ENCODE measurements at places on chromosomes 3 and 15.

GRCh38 chr3:58564456-58565160, 12.6 kb downstream of the FAM107A start:
- DNase-seq: no peak

- DNase-seq: no peak
These were observed 5.2 kb downstream of the ANXA2 start for GRCh38 chr15:60392601-60392985.

GRCh38 chr3:44041726-44042125, 200.0 kb upstream of the TOPAZ1 start:
- DNase-seq: no peak

GRCh38 chr15:57647791-57648130, 56.1 kb downstream of the MYZAP start:
- no peak for DNase-seq

DNA sequence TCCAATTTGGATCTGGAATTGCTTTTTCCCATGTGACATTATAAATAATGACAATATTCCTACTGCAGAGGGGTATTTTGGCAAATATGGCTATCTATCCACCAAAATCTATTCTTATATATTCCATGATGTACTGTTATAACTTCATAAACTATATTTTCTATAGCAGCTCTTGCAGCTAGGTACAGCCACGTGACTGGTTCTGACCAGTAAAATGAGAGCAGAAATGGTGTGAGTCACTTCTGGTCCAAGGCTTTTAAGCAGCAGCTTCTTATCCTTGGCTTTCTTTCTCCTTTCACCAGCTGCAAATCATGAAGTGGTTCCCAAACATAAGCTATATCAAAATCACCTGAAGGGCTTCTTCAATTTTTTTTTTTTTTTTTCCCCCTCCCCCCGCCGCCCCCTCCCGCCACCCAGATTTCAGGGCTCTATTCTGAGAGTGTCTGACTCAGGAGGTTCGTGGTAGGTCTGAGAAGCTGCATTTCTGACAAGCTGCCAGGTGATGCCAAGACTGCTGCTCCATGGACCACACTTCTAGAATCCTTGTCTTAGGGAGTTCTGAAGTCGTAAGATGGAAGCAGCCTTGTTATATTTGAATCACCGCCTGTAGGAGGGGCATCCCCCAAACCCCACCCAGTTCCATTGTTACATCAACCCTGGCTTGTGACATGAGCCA, 357.5 kb downstream of the CHST2 start:
- no peak for DNase-seq

DNA sequence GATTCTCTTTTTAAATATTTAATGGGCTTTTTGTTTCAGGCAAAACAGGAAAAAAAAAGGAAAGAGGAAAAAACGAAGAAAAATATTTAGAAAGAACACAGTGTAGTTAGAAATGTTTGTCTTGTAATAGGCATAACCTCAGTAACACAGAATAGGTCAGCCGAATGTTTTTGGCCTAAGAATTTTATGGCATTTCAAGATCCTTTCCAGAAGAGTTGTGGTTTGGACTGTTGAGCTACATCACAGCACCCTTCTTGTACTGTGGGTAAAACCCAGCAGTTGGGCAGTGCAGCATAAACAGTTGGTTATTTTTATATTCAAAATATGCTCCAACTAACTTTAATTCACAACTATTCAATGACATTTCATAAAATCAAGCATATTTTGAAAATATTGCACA, 474.4 kb upstream of the AGTR1 start:
- no peak for DNase-seq

DNA sequence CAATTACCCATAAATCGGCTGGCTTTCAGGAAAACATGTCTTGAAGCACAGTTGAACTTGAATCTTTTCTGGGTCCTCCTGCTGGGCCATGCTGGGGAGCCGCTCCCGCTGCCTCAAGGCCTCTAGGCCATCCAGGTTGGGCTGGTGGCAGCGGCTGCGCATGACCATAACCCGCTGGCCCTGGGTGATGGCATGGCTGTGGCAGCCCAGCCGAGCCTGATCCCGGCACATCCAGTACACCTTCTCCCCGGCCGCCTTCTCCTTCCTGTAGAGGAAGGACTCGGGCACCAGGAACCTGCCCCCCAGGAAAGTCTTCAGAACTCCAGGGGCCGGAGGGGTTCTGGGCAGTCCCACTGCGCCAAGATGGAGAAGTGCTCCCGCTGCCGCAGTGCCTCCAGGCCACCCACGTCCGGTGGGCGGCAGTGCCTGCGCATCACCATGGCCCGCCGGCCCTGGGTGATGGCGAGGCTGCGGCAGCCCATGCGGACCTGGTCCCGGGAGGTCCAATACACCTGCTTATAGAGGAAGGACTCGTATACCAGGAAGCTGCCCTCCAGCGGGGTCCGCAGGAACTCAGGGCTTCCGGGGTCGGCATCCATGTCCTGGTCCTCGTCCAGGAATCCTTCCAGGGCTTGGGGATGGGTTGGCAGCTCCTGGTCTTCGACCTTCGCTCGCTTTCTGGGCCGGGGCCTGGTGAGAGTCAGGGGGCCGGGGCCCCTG, 84.3 kb upstream of the FXR1 start:
- DNase-seq: no peak

DNA sequence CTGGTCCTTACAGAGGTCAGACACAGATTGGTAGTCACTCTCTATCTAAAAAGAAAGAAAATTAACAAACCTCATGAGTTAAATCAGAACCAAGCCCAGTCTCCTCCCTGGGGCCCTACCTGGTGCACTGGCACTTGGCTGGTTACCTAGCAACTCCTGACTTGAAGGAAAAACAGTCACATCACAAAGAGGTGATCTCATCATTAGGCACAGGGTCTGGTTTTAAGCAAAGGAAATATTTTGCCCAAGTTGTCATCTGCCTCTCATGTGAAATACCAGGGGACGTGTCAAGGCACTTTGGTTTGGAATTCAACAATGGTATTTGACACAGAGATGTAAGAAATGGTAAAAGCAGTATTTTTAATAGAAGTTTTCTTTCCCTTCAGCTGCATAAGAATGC, 47.7 kb upstream of the FMN1 start:
- no peak for DNase-seq

DNA sequence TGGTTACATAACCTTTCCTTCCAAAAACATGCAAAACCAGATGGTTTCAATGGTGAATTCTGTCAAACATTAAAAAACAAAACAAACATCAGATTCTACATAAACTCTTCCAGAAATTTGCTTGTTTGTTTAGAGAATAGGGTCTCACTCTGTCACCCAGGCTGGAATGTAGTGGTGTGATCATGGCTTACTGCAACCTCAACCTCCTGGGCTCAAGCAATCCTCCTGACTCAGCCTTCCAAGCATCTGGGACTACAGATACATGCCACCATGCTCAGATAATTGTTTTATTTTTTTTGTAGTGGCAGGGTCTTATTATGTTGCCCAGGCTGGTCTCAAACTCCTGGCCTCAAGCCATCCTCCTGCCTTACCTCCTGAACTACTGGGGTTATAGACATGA, 36.1 kb downstream of the FBXL2 start:
- no peak for DNase-seq

- DNase-seq: no peak
These were observed 55.0 kb upstream of the RPL32 start for GRCh38 chr3:12896063-12896985.

DNA sequence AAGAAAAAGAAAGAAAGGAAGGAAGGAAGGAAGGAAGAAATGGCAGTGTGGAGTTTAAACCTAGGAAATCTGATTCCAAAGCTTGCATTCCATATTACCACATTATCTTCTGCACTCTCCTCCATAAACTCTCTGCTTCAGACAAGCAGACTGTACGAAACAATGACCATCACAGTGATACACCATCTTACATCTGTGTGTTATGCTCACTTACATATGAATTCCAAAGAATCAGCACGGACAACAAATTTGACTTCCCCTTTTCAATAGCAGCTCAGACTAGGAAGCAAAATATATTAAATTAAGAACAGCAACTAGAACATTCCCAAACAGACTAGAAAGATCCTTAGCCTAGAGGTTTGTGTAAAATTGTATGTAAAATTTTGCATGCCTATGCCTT, 18.0 kb upstream of the PPM1L start:
- no peak for DNase-seq

- no peak for DNase-seq
These were observed 436.9 kb upstream of the TGFBR2 start for GRCh38 chr3:30169487-30169886.

- no peak for DNase-seq
These were observed 30.9 kb downstream of the KIF9 start for GRCh38 chr3:47251689-47252088.

DNA sequence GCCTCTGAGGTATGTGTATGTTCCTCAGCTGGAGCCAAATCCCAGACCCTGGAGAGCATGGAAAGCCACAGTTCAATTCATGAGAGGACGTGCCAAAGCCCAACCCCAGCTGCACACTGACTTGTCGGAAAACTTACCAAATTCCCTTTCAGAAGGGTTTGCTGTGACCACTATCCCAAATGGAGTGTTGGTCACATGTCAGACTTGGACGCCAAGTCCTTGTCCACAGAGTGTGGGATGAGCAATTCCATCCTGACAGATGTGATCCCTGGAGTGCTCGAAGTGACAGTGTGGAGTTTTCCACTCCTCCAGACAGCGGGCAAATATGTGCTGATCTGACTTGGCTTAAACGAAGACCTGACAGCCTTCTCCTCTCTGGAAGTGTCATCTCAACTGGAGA, 71.2 kb downstream of the RORA start:
- DNase-seq: no peak

DNA sequence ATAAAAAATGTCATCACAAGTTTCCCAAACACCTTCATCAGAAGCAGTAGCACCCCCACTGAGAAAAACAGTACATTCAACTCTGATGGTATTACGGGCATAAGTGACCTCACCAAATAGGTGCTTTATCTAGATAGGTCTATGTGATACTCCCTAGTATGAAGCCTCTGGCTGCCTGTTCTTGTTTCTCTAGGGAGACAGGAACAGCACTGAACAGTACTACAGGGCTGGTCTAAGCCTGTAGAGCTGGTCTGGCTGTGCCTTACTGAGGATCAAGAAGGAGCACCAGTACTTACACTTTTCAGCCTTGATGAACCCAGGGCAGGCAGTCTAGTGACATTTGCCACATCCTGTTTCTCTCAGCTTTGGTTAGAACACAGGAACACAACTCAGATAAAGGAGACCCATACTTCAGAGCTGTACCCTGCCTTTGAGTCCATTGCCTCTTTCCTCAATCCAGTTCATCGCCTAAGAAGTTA, 35.9 kb downstream of the OXNAD1 start:
- DNase-seq: no peak

DNA sequence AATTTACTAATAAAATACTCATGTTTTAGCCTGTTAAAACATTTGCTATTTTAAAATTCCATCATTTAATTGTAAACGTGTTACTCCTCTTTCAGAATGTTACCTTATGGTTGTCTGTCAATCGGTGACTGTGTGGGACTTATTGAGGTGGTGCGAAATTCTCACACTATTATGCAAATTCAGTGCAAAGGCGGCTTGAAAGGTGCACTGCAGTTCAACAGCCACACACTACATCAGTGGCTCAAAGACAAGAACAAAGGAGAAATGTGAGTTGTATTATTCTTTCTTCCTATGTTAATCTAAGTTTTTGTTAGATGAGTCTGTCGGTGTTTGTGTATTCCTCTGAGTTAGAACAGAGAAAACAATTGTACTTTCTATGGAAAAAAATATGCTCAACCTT, 21.7 kb downstream of the KCNMB3 start:
- DNase-seq: no peak

- no peak for DNase-seq
These were observed 55.8 kb downstream of the GASK1A start for GRCh38 chr3:43034911-43035310.

DNA sequence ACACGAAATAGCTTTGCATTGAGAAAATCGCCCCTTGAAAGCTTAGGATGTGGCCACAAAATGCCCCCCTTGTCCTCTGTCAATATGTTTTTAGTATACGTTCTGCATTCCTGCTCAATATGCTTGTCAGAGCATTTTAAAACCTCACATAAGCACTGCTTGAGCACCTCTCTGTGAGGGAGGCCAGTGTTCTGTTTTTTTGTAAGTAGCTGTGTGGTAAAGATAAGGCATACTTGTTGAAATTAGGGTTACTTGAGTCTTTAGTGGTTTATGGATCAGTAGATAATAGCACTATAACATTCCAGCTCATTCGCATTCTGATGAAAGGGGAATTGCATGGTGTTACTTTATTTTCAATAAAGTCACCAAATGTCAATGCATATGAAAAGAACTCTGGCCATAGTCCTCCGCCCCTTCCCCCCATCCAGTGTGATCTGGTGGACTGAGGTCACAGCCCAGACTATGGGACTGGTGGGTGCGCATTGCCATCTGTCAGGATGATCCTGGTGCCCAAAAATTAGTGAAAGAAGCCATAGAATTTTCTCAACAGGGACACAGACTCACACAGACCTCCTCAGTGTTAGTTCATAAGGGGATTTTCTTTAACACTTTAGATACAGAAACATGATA, 33.1 kb downstream of the IL1RAP start:
- DNase-seq: no peak

DNA sequence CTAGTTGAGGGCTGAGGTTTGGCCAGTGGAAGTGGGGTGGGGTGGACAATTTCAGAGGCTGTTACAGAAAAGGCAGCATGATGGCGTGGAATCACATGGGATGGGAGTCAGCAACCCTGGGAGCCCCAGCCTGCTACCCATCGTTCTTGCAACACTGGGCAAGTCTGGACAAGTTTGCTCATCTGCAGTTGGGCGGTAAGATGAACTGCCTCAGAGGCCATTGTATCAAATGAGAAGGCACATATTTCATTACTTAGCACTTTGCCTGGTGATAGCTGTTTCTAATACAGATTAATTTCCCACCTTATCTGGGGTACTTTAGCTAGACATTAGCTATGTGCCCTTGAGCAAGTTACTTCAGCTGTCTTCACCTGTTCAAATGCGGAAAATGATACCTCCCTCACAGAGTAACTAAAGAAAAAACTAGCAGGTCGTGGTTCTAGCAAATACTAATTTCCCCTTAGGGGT, 248.9 kb downstream of the THSD4 start:
- DNase-seq: no peak

DNA sequence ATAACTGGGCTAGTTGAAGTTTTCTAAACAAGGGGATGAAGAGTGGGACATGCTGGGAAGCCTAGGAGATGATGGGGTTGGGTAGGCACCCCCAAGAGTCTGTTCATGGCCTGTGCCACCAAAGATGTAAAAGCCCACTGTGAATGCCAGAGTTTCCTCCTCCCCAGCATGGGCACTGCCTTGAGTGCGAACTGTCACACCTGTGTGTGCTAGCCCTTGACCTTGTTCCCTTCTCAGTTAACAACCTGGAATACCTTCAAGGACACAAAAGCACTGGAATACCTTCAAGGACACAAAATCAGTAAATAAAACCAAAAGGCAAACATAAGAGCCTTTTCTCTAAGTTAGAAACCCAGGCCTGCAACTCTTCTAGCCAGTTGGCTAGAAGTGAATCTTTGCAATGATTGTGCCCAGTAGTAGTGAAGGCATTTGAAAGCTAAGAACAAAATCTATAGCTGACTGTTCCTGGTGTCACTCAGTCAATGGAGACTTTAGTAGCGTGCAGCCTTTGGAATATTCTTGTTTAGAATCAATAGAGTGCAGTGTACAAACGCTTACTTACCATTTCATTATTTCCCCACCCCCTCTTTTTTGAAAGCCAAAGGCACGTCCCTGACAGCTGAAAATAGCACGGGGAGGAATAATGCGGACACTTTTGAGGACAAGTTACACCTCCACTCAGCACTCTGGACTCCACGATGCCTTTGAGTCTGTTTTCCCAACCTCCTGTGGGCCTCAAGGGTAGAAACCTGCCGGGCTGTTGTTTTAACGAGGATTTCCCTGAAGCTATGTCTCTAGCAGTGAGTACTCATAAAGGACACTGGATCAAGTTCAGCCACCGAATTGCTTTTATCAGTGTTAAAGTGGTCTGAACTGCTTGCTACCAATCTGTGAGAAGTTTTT, 24.2 kb downstream of the PSMD6 start:
- no peak for DNase-seq

- no peak for DNase-seq
These were observed 711.6 kb downstream of the MECOM start for GRCh38 chr3:168951884-168952283.

Measured in stimulated activated CD4-positive, alpha-beta T cell treated with anti-CD3 and anti-CD28 coated beads, Interleukin-4, amount 100 ng/mL, for 4 hours (primary cell).